ENCODE measurements at places on chromosomes 7 and 10.
A peak's percentile ranks its signal among the peaks of the same experiment; 100 is the strongest.

DNA sequence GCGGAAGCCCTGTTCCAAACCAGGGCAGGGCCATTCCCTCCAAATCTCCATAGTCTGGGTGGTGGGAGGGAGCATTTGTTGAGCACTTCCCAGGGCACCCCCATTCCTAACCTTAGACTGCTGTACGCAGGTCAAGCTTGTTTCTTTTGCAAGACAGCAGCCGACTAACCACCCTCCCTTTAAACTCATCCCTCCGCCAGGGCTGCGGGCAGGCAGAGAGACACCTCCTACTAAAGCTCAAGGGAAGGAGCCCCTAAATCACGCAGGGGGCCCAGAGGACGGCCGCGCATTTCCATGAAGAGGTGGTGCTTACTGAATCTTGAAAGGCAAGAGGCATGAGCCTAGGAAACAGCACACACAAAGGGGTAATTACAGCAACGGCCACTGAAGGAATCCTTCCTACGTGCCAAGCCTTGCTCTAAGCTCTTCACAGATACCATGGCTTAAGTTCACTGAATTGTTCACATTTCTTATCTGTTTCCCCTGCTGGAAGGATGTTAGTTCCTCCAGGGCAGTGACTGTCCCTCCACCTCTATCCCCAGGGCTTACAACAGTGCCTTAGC lies 90.0 kb downstream of the PROSER2 start:
- DNase-seq, result no peak

- DNase-seq, result no peak
Measured at GRCh38 chr10:109726473-109726872, 196.8 kb downstream of the XPNPEP1 start.

GRCh38 chr10:124829447-124830115 lies 28.0 kb downstream of the ABRAXAS2 start:
- DNase-seq, result no peak

- no peak for DNase-seq
Measured at GRCh38 chr7:1892011-1892965, 222.2 kb downstream of the ELFN1 start.

DNA sequence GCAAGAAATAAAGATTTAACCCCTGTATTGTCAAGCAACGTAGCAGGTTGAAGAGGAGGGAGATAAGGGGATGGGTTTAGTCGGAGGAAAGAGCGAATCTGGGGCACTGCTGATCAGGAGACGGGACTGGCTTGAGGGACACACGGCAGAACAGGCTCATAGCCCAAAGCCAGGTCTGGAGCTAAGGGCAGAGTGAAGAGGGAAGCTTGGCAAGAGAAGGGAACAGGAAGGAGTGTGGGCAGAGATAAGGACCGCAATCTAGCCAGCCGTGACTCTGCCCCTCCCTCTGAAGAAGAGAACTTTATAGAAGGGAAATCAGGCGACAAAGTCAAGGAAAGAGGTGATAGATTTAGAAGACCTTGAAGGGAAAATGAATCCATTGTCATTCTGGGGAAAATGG lies 67.6 kb downstream of the CAV1 start:
- no peak for DNase-seq

- no peak for DNase-seq
Measured at GRCh38 chr10:119248681-119249080, 41.3 kb downstream of the GRK5 start.

DNA sequence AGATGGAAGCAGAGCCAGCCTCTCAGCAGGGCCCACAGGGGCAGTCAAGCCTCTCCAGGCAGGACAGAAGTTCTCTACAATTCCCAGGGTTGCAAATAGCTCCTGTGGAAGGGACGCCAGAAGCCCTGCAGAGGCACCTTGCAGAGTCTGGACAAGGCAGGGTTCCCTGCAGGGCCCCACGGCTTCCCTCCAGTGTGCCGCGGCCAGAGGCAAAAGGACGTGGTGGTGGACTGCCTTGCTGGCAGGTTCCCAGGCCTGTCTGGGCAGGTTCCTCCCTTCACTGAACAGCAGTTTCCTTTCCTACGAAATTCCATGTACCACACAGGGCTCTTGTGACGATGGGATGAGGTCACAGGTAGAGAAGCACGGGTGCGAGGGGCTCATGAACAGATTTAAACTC lies 25.1 kb downstream of the UPP1 start:
- DNase-seq, result no peak

- DNase-seq, result no peak
Measured at GRCh38 chr10:69405221-69405620, 11.5 kb downstream of the TACR2 start.

GRCh38 chr10:118939211-118940007 lies 90.1 kb upstream of the NANOS1 start:
- no peak for DNase-seq

DNA sequence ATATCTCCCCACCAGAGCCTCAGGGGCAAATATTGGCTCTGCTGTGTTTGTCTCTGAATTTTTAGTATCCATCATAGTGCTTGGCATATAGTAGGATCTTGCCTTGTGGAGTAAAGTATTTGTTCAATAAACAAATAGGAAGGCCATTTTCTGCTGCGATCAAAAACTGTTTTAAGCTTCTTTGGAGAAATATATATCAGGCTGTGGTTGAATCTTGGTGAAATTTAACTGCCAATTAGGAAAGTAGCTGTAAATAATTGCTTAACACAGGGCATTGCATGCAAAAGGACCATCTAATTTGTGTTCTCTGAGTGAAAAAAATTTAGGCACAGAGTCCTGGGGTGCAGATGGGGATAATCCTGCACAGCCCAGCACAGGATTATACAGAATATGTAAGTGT lies 15.1 kb downstream of the VCL start:
- no peak for DNase-seq

DNA sequence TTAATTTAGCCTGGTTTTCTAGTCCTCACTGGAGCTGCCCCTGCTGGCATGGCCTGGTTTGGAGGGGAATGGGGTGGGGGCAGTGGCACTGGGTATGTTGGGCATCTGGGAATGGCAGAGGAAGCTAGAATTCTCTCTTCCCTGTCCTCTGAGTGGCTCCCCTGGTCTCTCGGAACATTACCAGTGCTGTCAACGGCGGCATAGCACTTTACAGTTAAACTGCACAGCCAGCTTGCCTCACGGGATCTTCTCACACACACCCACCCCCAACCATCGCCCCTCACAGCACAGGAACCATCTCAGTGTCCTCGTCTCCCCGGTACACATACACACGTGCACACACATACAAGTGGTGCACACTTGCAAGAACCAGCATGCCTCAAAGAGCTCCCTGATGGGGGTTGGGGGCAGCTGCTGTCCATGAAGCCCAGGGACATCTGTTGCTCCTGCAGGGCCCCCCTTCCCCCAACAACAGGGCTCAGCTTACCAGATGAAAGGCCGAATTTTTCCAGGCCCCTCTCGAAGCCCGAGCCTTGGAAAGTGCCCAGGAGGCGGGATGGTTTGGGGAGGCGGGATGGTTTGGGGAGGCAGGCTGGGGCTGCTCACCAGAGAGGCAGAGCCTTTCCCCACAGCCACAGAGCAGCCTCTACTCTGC lies 41.0 kb downstream of the TSPAN15 start:
- no peak for DNase-seq

GRCh38 chr10:70254778-70255328 lies 21.6 kb upstream of the PPA1 start:
- no peak for DNase-seq

DNA sequence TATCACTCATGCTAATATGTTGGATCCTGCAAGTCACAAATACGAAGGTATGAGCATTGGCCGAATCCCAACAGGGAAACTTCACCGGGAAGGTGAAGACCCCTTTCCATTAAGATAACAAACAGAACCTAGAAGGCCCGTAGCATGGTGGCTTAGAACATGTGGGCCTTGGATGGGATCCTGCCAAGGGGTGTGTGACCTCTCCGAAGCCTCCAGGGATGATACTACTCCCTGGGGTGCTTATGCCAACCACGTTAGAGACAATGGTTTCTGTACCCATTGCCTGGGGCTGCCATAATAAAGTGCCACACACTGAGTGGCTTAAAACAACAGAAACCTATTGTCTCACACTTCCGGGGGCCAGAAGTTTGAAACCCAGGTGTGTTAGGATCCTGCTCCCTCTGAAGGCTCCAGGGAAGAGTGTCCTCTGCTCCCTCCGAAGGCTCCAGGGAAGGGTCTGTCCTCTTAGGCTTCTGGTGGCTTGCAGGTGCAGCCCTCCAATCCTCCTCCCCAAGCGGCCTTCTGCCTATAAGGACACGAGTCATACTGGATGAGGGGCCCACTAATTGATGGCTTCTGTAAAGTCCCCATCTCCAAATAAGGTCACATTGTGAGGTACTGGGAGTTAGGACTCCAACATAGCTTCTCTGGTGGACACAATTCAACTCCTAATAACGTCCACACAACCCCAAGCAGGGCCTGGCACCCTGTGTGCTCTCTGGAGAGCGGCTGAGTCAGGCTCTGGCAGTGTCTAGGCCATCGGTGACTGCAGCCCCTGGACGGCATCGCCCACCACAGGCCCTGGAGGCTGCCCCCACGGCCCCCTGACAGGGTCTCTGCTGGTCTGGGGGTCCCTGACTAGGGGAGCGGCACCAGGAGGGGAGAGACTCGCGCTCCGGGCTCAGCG lies 992 bp upstream of the MGMT start:
- peak; percentile 3 for DNase-seq

GRCh38 chr7:107628461-107629064 lies 32.1 kb upstream of the SLC26A4 start:
- DNase-seq, result no peak

GRCh38 chr7:16795624-16796023 lies 9.2 kb downstream of the AGR2 start:
- no peak for DNase-seq

DNA sequence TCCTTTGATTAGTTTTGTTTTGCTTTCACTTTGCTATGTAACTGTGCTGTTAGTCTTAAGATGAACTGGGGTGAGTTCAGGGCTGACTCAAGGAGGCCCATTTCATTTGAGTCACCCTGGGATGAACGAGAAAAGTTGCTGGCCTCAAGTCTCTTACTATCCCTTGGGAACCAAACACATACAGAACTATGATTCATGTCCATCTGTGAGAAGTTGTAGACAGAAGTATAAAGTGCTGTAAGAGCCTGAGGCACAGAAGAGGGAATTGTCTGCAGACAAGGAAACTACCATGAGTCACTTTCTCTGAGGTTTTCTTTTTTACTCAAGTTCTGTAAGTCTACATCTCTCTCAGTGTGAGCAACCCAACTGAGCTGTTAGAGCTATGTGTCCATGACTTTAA lies 179.8 kb upstream of the CSTF2T start:
- DNase-seq, result peak; percentile 29

- DNase-seq, result peak; percentile 52
Measured at GRCh38 chr7:76262683-76263402, 39.6 kb upstream of the HSPB1 start.

GRCh38 chr7:20327055-20327454 lies 3.6 kb upstream of the ITGB8 start:
- no peak for DNase-seq

GRCh38 chr10:84292502-84292901 lies 35.9 kb upstream of the CCSER2 start:
- DNase-seq, result no peak

DNA sequence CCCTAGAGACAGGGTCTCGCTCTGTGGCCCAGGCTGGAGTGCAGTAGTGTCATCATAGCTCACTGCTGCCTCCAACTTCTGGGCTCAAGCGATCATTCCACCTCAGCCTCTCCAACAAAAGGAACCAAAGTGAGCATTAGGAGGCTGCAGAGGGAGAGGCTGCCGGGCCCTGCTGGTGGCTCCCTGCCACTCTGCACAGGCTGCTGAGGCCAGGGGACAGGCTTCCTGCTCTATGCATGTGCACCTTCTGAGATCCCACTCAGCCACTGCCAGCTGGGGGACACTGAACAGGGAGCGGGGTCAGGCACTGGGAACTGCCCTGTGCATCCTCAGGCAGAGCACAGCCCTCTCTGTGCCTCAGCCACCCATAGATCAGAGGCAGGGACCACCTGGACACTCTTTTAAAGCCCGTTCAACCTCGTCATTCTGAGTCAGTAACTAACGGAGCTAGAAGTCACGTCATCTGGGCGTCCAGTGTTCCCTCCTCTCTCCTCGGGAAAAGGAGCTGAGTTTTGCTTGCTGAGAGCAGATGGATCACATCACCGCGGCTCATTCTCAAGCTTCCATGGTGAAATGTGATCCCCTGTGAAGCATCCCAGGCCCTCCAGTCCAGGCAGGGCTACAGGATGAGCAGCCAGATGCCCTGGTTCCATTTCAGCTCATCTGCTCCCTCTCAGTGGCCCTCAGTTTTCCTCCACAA lies 109.6 kb downstream of the MYL10 start:
- DNase-seq, result no peak

GRCh38 chr7:90413185-90413528 lies 9.9 kb downstream of the CLDN12 start:
- no peak for DNase-seq

GRCh38 chr10:6507311-6507710 lies 72.8 kb downstream of the PRKCQ start:
- peak; percentile 95 for DNase-seq

GRCh38 chr10:110786172-110786571 lies 85.6 kb upstream of the PDCD4 start:
- DNase-seq, result no peak

DNA sequence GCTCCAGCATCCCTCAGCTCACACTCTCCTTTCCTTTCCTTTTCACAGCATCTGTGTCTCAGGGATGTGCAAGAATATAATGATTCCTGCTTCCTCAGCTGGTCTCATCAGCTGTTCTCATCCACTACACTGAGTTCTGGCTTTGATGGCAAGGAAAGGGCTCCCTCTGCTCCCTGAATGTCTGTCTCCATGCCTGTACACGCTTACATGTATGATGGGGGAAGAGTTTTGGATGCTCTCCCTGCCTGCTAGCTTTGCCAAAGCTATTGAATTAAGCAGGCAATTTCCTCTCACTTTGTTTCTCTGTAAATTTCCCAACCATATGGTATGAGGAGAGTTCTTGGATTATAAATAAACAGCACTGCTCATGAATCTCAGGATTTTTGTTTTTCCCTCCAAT lies 254.5 kb downstream of the SORCS3 start:
- DNase-seq, result no peak

GRCh38 chr7:121388950-121389349 lies 7.2 kb downstream of the FAM3C start:
- no peak for DNase-seq

GRCh38 chr7:69451715-69452114 lies 146.6 kb upstream of the AUTS2 start:
- no peak for DNase-seq
